ENCODE measurements at places on chromosomes 2 and 18.

GRCh38 chr2:17759805-17760204 is 5.9 kb downstream of the GEN1 start:
- no peak for DNase-seq

GRCh38 chr2:86500325-86501083 is 59.3 kb downstream of the KDM3A start:
- DNase-seq: no peak

GRCh38 chr2:69260666-69261065 is 126.4 kb downstream of the GFPT1 start:
- no peak for DNase-seq

- peak; percentile 76 for DNase-seq
Observed at GRCh38 chr2:145760781-145761649, 1241.1 kb upstream of the ZEB2 start.

GRCh38 chr2:53784436-53784835 is 2.3 kb downstream of the ASB3 start:
- peak; percentile 36 for DNase-seq

Data from kidney glomerular epithelial cell (primary cell).